ENCODE measurements at places on chromosomes 6 and 20.

DNA sequence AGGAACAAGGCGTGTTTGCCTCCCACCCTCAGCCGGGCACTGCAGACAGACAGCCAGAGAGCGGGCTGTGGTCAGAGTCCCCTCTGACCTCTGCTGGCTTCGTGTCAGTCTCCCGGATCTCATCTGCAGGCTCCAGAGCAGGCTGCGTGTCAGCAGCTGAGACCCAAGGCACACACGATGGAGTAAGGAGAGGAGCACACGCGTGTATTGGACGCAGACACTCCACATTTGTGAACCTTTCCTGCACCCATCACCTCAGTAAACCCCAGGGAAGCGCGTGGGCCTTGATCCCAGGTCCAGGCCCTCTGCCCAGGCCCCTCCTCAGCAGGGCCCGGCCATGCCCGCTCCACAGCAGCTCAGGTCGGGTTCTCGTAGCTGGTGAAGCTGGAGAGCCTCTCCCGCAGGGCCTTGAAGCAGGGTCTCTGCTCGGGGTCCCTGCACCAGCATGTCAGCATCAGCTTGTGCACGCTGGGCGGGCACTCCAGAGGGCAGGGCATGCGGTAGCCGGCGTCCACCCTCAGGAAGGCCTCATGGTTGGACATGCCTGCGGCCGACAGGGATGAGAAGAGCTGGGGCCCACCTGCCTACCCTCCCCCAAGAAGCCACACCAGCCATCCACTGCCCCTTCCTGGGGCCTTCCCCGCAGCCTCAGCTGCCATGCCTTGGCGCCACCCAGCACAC lies 7.9 kb downstream of the PTK6 start:
- DNase-seq: no peak

DNA sequence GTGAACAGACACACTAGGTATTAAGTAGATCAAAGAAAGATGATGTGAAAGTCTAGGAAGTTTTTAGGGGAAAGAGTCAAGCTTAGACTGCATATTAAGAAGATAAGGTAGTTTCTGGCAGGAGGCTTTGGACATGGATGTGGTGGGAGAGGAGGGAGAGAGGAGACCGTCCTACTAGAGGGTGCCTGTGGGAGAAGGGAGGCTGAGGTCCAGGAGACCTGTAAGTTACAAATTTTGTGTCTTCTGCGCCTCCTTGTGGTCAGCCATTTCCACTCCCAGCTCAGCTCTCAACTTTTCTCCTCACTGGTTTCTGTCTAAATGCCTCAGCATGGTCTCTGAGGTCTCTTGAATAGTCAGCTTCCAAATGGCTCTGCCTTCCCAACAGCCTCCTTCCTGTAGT lies 193.5 kb downstream of the UNC5CL start:
- DNase-seq: no peak

GRCh38 chr6:170445971-170446370 lies 107.1 kb downstream of the PSMB1 start:
- DNase-seq: no peak

DNA sequence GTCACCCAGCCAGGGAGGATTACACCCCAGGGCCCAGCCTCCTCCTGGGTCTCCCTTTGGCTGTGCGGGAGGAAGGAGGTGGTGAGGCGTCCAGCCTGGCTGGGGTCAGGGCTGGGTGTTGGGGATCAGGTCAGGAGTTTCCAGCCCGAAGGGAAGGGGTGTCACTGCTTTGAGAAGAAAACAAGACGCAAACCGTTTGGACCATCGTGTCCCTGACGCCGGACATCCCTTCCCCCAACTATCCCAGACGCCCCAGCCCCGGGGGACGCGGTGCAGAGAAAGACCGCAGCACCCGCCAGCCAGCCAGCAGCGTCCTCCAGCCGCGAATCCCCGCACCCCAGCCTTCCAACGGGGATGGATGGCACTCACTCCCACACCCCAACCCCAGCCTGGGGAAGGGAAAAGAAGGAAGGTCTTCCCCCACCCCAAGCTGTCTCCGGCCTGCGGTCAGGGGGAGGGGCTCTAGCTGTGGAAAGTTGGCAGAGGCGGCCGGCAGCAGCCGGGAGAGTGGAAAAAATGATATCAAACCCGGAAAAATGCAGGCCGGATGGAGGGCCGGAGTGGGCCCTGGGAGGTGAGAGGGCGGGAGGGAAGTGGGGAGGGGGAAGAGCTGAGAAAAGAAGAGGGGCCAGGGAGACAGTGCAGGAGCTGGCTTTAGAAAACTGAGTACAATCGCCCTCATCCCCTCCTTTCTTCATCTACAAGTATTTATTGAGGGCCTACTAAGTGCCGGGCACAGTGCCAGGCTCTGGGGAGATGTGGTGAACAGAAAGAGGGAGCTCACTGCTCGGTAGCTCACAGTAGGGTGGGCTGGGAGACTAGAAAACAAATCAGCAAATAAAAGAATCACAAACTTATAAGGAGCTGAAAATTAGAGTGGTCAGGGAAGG lies 10.6 kb downstream of the REM1 start:
- DNase-seq: no peak

DNA sequence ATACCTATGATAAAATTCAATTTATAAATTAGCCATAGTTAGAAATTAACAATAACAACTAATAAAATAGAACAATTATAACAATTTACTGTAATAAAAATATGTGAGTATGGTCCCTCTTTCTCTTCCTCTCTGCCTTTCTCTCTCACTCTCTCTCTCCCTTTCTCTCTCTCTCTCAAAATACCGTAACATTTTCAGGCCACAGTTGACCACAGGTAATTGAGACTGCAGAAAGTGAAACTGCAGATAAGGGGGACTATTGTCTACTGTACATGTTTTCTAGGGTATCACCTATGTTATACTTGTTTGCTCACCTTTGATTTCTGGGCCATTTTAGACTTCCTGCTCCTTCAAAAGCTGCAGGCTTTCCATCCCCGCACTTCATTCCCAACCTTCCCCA lies 46.8 kb downstream of the LY86 start:
- DNase-seq: no peak

DNA sequence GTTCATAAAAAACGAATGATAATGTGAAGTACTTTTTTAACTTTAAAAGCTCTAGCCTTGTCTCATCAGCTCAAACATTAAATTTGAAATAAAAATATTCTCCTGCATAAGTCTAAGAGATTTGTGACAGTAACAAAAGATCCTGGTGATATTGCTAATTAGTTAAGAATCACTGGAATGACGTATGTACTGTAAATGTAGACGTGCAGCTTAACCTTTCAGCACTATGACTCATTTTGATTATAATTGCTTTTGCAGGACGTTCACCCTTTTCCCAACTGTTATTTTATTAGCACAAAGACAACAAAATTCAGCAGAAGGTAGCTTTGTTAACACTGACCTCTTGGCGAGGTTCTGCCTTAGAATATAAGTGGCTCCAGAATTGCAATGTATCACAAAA lies 68.6 kb downstream of the TENT5A start:
- DNase-seq: no peak

GRCh38 chr6:23441808-23442461 lies 684.1 kb upstream of the NRSN1 start:
- no peak for DNase-seq

DNA sequence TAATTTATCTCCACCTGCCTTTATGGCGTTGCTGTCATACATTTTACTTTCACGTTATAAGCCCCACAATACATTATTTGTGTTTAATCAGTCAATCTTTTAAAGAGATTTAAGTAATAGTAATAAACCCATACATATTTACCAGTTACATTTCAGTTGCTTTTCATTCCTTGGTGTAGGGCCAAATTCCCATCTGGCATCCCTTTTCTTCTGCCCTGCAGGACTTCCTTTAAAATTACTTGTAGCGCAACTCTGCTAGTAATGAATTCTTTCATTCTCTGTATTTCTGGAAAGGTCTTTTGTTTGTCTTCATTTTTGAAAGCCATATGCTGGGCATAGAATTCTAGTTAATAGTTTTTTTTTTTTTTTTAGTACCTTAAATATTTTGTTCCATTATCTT lies 24.9 kb downstream of the ZNF334 start:
- DNase-seq: no peak

DNA sequence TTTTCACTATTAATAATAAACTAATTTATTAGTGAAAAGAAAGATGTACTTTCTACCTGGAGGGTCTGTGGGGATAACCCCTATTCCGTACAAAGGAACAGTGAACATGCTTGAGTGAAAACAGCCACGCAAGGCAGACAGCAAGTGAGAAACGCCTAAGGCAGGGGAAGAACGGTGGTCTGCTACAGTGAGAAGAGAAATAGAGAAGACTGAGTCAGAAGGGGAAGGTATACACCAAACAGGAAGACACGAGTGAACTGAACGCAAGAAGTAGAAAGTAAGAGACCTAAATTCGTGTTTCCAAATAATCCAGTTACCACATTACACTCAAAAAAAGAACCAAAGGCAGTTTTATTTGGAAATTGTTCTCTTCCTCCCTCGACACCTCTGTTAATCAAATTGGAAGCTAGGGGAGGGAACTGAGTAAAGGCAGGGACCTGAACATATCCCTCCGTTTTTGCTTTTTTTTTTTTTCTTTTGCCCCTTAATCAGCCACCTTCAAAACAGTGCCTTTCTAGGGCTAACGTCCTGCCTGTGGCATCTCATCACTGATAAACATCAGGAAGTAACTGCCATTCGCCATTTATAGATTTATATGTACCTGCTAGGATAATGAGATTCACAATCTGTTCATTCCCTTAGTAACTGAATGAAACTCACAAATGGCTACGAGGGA lies 48.9 kb downstream of the ATXN1 start:
- no peak for DNase-seq

DNA sequence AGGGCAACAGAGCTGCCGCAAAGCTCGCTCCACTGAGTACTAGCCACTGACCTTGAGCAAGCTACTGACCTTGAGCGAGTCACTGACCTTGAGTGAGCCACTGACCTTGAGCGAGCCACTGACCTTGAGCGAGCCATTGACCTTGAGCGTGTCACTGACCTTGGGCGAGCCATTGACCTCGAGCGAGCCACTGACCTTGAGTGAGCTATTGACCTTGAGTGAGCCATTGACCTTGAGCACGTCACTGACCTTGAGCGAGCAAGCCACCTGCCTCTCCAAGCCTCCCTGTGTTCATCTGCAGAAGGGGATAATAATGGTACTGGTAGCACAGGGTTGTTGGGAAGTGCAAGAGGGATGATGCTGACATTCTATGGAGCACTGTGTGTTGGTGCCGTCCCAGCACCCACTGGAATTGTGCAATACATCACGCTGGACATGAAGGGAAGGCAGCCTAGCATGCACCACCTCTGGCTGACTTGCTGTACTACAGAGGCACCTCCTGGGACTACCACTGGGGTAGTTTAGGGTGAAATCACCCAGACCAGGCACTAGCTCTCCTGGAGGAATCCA lies 60.2 kb downstream of the CTCFL start:
- DNase-seq: no peak

DNA sequence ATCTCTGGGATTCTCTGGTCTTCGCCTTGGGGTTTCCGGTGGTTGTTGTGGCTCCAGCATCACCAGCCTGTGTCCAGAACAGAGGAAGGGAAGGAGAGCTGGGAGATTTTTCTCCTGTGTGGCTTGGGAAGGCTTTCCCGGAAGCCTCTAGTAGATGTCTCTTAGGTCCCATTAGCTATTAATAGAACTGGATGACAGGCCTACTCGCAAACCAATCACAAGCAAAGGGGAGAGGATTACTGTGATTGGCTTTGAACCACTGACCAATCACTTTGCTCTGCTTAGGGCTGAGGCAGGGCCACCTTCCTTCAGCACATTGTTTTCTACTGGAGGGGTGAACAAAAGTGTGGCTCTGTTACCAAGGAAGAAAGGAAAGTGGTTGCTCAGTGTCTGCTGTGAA lies 203.4 kb upstream of the SULF2 start:
- DNase-seq: no peak

DNA sequence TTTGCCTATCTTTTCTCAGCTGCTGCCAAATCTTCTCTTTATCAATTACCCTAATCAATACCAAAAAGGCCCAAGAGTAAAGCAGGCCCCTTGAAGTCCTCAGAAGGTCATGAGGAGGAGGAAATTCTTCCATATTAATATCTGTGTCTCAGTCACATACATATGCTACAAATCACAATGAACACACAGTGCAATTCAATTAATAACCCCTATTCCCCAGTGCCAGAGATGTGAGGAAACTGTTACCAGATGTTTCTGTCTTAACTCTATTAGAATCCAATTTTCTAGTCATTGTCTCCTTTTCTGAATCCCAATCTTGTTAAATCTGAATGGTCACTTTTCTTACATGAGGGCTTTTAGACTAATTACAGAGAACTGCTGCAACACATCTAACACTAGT lies 45.9 kb upstream of the SLC2A12 start:
- DNase-seq: no peak

- DNase-seq: no peak
These were observed 78.0 kb upstream of the ELOVL5 start for GRCh38 chr6:53426667-53427270.

GRCh38 chr6:148112851-148113319 lies 229.8 kb upstream of the SASH1 start:
- no peak for DNase-seq

GRCh38 chr6:98975421-98975820 lies 27.7 kb upstream of the FBXL4 start:
- no peak for DNase-seq

- DNase-seq: no peak
These were observed 154.2 kb downstream of the DLL1 start for GRCh38 chr6:170136541-170137175.

Data from AG09309 (cell line).